CD14-positive monocyte (primary cell): ENCODE measurements at places on chromosomes 1 and 21. TPM values are rescaled to one million over a fixed set of nuclear protein-coding genes. Genes with fewer than 3 reads are reported as not detected.

DNA sequence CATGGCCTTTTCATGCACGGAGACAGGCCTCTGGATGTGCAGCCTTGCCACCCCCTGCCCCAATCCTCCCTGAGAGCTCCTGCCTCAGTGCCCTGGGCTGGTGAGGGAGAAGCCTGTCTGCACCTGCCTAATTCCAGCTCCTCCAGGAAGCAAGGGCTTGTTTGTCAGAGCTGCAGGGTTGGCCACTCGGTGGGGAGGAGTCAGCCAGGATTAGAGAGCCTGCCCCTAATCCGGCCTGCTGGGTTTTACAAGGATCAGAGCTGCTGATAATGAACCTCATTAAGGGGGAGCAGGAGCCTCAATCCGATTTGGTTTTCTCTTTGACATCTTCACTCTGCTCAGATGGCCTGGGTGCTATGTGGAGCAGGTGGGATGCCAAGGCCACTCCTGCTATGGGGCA lies 31.9 kb upstream of the LHX4 start:
- DNase-seq = no peak

DNA sequence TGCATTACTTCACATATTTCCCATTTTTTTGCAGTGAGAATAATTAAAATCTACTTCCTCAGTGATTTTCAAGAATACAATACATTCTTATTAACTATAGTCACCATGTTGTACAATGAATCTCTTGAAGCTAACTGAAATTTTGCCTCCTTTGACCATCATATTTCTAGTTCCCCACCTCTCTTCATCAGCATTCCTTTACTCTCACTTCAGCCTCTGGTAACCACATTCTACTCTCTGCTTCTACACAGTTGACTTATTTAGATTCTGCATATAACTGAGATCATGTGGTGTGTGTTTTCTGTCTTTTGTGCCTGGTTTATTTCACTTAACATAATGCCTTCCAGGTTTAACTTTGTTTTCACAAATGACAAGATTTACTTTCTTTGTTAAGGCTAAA lies 304.4 kb upstream of the LYPLAL1 start:
- DNase-seq = no peak

DNA sequence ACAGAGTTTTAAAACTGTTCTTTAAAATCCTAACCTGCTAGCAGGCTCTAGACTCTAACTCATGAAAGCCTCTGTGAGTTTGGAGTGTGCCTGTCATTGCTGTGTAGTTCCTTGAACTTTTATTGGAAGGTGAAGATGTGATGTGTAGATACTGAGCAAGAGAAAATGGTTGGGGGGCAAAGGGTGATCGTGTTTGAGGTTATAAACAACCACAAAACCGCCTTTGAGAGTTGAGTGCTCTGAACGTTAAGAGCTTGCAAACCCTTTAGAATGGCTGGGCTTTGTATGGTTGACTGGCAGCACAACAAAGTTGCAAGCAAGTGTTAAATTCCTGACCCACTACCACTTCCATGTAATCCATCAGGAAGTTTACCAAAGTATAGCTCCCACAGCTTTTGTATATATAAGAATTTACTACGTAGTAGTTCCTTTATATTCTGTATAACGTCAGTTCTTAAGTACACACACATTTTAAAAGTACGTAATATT lies 19.6 kb downstream of the BACE2 start:
- no peak for DNase-seq

DNA sequence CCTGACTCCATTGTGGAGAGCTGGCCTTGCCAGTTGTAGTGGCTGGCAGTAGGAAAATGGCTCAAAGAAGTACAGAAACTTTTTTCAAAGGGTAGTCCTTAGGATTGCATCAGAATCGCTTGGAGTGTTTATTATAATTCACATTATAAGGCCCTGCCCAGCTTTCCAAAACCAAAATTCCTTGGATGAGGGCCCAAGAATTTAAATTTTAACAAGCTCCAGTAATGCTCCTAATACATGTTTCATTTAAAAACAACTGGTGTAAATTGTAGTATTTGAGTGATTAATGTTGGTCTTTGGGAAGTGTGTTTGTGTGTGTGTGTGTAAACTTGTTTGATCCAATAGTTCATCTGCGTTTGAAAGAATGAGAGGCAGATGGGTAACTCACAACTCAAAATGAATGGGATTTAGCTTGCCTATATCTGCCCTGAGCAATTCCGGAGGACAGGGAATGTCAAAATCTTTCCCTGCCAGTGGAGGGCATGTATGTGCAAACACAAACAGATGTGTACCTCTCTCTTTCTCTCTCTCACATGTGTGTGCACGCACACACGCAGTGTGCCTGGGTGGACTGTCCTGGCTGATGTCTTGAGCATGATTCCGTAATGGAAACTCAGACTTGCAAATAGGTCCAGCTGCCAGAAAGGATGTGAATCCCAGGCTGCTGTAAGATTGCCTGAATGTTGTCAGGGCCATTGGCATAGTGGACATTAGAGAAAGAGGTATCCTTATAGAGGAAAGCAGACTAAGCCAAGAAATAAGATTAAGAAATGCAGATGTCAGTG lies 293.1 kb downstream of the LMX1A start:
- DNase-seq = no peak

DNA sequence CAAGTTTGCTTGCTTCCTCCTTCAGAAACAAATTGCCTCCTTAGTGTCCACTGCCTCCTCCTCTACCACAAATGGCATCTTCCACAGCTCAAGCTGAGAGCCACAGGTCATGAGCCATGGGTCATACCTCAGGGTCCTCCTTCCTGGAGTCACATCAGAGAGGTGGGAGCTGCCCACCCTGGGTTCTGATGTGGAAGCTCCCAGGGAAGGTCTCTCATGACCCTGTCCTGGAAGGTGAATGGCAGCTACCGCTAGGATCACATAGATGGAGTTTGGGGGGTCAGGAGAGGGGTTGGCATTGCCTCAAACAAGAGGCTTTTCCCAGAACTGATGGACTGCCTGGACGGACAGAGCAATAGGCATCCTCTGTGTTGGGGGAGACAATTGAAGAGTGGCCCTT lies 321.4 kb downstream of the MATN1 start:
- no peak for DNase-seq

GRCh38 chr1:30955448-30956015 lies 47.0 kb upstream of the SDC3 start:
- no peak for DNase-seq

GRCh38 chr1:219149953-219150352 lies 23.7 kb upstream of the LYPLAL1 start:
- no peak for DNase-seq

DNA sequence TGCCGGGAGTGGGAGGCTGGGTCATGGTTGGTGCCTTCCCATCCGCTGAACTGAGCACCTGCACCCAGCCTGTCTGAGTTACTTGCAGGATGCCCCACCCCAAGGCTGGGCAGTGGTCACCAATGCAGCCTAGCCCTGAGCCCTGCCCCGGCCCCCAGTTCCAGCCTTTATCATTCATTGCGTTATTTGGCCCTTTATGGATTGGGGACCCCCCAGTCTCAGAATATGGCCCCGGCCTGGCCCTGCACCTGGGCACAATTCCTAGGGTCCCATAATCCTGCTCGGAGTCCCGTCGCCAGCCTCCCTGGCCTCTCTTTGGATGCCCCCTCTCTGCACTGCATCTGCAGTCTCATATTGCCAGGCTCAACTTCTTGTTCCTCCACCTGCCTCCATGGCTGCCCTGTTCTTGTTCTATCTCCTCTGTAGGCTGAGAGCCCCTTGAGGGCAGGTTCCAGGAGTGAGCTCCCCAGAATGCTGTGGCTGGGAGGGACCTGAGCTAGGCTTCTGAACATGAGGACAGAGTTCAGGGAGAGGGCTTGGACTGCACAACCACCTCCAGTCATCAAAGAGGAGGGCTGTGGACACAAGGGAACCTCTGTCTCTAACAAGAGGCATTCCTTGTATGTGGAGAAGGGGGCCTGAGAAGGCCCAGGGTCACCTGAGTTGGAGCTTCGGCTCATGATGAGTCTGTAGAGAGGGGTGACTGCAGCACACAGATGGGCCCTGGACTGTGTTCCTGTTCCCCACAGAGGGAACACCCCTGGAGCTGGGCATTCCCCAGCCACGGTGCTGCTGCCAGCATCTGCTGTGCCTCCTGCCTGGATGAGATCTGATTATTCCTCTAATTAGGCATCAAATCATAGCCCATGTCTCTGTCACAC lies 1.1 kb upstream of the KNCN start:
- no peak for DNase-seq

- no peak for DNase-seq
Observed at GRCh38 chr1:91217911-91218310, 186.7 kb downstream of the HFM1 start.

KRTAP19-1 gene
- not detected in 2 replicates for polyA plus RNA-seq

EPHA2 gene
- not detected for polyA plus RNA-seq

LY9 gene
- polyA plus RNA-seq = 1.4 TPM
